ENCODE measurements at places on chromosomes 11 and 22.

DNA sequence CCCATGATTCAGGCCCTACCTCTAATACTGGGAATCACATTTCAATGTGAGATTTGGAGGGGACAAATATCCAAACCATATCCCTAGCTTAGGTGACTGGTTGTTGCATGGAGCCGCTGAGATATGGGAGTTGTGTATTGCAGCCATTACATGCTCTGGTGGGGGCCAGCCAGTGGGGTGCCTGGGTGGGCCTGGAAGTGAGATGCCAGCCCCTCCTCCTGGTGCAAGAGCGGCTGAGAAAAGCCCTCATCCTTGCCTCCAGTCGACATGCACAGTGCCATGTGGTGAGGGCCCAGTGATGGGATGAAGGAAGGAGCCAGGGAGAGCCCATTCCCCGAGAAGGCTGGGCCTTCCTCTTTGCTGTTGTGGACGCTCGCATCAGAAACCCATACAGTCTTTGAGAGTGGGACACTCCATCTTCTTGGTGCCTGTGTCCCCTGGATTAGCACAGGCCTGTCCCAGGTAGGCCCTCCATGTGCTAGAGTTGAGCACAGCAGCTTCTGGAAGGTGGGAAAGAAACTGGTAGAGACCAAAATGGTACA is 1043.0 kb downstream of the TBC1D22A start:
- DNase-seq, result peak; percentile 4

GRCh38 chr22:24728790-24729637 is 45.5 kb downstream of the PIWIL3 start:
- no peak for DNase-seq

DNA sequence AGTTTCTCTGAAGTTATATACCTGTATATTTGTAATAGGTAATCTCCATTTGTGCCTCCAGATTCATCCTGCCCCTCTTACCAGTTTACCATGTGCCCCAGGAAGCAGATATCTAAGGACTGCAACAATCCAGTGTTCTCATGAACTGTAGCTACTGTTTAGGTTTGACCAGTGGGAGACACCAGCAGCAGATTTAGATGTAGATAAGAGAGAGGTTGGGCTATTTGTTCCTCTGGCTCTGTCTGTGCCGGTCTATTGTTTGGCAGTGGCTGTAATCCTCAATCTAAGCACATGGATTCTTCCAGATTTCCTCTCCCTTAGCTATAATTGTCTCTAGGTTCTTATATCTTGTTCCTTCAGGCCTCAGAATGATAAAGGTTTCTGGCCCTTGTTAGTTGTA is 88.4 kb downstream of the ANO3 start:
- no peak for DNase-seq

DNA sequence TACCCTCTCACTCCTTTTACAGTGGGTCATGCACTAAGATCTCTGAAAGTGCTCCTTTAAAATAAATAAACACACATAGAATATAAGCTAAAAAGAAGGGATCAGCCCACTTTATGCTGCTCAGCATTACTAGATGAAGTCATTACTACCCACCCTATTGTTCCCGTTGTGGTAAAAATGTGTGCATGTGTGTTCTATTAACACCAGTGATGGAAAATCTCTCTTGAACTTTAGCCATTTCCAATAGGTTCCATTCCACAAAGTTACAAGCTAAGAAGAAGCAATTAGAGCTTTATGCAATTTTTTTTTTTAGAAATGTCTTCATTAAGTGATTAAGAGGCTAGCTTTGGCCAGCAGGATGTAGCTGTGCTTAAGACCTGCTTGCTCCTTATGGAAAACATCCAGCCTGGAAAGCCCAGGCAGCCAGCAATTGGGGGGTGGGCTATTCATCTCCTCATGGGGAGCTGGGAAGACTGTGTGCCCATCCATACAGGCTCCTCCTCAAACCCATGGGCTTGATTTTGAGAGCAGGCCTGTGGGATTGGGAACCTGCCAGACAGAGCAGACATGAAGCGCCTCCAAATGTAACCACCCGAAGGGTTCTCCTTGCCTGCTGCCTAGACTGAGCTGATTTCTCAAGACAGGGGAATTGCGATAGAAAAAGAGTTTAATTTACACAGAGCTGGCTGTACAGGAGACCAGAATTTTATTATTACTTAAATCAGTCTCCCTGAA is 92.9 kb upstream of the PARVA start:
- peak; percentile 18 for DNase-seq

DNA sequence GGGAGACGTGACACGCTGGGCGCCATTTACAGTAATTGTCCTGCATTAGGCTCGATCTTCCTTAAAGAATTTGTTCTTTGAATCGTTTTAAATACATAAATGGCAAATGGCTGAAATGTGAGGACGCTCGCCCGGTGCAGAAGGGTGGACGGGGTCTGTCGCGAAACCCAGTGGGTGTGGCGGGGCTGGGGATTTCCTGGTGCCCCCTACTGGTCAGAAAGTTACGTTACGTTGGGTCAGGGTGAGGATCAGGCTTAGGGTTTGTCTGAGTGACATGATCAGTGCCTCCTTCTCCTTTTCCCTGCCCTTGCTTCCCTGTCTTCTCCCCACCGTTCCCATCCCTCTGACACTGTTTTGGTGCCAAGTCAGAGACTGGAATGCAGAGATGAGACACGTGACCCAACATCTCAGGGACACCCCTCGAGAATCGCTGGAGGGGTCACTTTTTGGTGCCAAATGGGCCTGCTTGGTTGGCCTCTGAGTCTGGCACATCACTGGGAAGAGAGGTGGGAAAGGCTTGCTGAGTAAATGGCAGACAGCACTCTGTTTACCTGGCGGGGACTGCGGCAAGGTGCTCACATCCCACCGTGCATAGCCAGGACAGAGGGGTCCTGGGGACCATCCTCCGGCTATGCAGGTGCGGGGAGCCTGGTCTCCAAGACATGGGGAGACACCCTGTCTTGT is 1107.6 kb downstream of the BRD1 start:
- DNase-seq, result no peak

DNA sequence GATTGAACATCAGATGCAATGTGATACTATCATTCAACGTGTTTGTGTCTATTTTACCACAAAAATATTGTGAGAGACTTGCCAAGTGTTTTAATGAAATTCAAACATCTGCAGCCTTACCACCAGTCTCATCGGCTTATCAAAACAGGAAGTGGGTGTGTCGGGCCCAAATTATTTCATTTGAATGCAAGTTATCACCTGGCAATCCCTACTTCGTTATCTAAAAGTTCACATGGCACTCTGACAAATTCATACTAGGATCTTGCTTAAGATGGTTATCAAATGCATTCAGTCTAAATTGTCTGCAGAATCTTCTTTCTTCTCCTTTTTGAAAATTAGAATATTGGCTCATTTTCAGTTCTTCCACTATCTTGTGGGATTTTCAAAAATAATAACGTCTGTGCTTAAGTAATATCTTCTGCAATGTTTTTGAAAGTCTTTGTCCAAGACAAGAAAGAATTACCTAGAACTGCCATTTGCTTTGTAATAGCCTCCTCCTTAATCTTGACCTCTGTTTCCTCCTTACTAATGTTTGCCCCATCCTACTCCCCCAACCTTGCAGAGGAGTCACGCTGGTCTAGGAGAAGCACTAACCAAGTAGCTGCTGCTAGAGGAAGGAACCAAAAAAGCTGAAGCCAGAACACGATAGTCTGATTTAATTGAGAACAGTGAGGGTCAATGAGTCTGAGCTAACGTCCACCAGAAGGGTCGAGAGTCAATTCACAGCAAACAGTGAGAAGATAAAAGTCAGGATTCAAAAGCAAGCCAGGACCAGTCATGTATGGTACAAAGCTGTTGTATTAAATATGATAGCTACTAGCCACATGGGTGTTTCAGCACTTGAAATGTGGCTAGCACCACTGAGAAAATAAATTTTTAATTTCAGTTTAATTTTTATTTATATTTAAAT is 10.2 kb upstream of the BIRC3 start:
- no peak for DNase-seq

GRCh38 chr11:123302751-123303195 is 107.7 kb upstream of the CLMP start:
- no peak for DNase-seq

DNA sequence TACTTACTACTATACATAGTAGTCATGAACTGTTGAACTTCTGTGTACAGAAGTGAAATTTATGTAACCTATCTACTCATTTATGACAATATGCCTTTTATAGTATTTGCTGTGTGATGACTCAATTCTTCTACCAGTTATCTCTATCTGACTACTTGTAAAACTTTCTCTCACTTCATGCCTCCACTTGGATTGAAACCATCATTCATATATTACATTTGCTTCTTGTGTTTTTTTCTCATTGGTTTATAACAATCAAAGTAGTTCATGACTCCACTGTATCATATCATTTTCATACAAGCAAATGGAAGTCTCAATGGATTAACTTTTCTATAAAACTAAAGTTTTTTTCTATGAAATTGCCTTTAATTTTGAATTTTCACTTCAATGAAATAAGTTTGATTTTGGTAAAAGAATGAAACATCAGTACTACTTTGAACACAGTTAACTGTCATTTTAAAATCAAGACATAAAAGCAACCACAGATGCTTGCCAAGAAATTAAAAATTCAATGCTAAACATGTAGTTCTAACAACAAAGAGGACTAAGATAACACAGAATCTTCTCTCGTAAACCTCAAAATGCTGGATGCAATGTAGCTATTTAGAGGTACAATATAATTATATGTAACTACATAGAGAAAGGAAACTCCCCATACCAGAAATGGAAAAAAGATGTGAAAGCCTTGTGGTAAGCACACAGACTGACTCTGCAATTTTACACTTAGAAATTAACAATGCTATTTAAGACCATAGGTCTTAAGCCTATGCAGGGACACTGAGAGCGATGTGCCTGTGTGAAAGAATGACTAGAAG is 27.6 kb upstream of the EXPH5 start:
- no peak for DNase-seq

GRCh38 chr11:91136631-91137030 is 913.8 kb upstream of the CHORDC1 start:
- DNase-seq, result no peak

- peak; percentile 92 for DNase-seq
Observed at GRCh38 chr22:17830043-17830961, 56.0 kb upstream of the BID start.

DNA sequence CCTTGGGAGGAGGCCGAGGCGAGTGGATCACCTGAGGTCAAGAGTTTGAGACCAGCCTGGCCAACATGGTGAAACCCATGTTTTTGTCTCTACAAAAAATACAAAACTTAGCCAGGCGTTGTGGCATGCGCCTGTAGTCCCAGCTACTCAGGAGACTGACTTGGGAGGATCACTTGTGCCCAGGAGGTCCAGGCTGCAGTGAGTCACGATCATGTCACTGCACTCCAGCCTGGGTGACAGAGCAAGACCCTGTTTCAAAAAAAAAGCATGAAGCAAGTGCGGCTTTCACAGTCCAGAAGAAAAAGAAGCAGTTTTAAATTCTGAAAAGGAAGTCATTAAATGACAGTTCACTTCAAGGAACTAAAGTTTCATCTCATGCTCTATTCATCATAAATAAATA is 7.1 kb upstream of the LTO1 start:
- DNase-seq, result no peak

DNA sequence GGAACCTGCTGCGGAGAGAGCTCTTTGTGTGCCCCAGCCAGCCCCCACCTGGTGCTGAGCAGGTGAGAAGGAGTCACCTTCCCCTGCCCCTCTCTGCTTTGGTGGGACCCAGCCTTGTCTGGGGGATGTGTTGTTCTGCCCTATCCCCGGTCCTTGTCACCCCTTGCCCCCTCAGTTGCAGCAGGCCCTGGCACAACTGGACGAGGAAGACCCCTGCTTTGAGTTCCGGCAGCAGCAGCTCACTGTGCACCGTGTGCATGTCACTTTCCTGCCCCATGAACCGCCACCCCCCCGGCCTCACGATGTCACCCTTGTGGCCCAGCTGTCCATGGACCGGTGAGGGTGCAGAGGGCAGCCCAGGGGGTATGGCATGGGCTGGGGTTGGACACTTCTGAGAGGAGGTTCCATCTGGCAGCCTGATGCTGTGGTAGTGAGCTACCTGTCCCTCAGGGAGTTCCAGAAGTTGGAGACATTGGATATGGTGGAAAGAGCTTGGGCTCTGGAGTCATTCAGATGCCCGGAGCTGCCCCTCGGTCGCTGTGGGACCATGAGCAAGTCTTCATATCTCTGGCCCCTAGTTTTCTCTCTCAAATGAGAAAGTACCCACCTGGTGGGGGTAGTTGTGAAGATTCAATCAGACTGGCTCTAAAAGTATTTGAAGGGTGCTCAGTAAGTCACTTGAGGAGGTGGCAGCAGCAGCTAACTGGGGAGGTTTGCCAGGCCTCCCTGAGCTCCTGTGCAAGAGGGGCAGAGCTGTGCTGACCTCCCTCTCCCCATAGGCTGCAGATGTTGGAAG is 4.3 kb downstream of the LARGE2 start:
- DNase-seq, result peak; percentile 38

DNA sequence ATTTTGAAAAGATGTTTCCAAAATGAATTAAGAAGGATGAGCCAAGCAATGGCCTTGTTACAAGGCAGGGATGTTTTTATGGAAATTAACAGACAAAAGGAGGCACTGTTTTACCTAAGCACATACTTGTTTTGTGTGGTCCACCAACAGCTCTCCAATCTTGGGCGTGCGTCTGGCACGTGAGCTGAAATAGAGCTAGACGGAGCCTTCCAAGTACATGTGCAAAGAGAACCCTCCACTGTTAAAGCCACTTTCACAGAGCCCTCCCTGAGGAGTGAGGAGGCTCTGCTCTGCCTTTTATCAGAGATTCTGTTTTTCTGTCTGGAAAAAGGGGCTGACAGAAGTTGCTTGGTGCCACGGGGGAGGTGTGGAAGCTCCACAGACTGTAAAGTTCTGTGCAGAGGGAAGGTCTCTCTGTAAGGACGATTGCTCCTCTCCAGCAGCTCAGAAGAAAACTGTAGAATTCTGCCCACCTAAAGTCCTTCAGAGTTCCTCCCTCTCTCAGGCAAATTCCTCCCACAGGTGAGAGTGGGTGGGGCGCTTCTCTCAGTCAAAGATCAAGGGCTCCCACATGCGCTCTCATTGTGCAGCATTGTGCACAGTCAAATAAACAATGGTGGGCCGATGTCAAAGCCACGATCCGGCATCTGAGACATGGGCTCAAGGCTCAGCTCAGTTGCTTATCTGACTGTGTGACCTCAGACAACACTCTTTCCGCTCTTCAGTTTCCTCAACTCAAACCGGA is 92.6 kb upstream of the CSNK2A3 start:
- no peak for DNase-seq

- DNase-seq, result no peak
Observed at GRCh38 chr11:65059959-65060824, 1.8 kb upstream of the NAALADL1 start.

- peak; percentile 23 for DNase-seq
Observed at GRCh38 chr22:23059284-23059948, 10.9 kb upstream of the GNAZ start.

DNA sequence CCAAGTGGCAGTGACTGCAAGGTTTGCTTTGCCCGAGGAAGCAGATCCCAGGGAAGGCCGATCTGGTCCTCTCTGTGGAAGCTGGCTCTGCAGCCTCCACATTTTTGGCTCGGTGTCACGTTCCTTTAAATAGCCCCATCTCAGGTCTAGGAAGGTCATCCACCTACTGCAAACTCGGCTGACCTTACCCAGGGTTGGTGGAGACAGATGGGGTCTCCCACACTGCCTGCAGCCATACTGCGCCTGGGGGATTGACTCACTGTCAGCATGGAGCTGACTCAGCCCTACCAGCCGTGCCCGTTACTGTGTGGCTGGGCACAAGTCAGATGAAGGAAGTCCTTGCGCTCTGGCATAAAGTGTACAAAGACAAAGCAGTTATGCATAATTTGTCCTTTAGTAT is 16.9 kb downstream of the CDPF1 start:
- DNase-seq, result no peak

Data from activated CD8-positive, alpha-beta memory T cell treated with anti-CD3 and anti-CD28 coated beads, Interleukin-2, amount 50 U/mL, for 48 hours (primary cell).